IPS DF 19.7 (cell line): ENCODE measurements at places on chromosomes 1 and 21.

DNA sequence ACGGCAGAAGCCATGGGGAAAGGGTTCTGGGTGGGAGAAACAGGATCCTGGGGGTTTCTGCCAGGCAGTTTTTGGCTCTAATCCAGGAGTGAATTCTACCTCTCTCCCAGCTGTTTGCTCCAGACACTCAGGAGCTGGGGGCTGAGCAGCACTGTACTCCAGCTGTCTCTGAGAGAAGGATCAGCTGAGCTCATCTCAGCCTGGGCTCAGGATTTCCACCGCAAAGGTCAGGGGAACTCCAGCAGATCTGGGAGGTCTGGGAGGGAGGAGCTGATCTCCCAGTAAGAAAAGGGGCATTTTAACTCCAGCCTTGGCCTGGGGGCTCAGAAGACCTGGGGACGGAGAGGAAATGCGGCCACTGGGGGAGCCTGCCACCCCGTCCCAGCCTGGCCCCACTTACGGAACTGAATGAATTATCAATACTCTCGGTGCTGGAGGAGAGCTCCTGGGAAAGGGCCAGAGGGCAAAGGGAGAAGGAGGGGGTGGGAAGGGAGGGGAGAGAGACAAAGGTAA, 17.3 kb downstream of the PI4KB start:
- DNase-seq, result no peak

- DNase-seq, result no peak
Observed at GRCh38 chr1:174103766-174104165, 55.6 kb upstream of the RABGAP1L start.

GRCh38 chr1:47720111-47720510, 277.1 kb downstream of the TRABD2B start:
- DNase-seq, result no peak

GRCh38 chr1:55781944-55782482, 566.8 kb upstream of the USP24 start:
- DNase-seq, result no peak

DNA sequence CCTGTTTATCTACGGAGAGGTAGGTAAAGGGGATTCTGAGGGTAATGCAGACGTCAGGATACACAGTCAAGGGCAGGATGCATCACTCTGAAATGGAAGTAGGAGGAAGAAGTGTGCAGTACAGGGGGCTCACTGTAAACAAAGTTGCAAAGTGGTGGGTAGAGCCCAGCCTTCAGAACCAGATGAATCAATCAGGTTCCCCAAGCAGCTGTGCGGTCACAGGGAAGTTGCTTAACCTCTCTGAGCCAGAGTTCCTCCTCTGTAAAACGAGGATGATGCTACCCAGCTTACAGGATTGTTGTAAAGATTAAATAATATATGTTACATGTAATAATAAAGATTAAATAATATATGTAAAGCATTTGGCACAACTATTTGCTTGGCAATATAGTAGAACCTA, 13.5 kb upstream of the MYOM3 start:
- no peak for DNase-seq
